Small intestine (tissue), 16 donors: ENCODE measurements at places on chromosomes 6 and 20. TPM values are rescaled to one million over a fixed set of nuclear protein-coding genes. Genes with fewer than 3 reads are reported as not detected.
A peak's percentile ranks its signal among the peaks of the same experiment; 100 is the strongest.

GRCh38 chr20:50520222-50520880 lies 10.2 kb downstream of the PTPN1 start:
- H3K36me3 ChIP-seq: no peaks in the 10 kb centered on the region
- no peak overlapping the region for H3K27ac ChIP-seq
- peaks cover 7% of the 10 kb centered on the region for H3K4me1 ChIP-seq
- H3K4me3 ChIP-seq: no peak overlapping the region
- DNase-seq: peak; percentile 33

DNA sequence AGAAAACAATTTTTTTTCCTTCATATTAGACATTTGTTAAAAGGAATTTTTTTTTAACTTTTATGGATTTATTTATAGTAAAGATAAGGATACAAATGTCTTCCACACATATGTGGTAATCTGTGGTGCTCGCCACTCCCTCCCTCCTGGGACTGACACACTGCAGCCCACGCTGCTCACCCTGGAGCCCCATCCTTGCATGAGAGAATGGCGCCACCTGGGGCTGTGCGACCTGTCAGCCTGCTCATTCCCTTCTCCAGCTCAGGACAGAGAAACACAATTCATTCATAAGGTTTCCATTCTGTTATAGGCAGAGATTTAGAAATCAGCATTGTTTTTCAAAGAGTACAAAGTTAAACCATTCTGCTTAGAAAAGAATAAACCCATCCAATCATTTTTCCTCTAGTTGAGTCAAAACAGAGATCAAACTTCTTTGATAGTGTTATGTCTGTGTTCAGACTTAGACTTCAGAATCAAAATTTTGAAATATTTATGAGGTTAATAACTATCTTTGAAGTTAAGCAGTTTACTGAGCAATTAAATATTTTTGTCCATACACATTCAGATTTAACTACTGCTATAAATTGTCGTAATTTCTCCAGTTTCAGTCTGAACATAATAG lies 42.8 kb upstream of the DYNLRB1 start:
- no peaks in the 10 kb centered on the region for H3K27me3 ChIP-seq
- H3K36me3 ChIP-seq: peaks cover 22% of the 10 kb centered on the region
- DNase-seq: peak; percentile 19
- no peak overlapping the region for H3K4me3 ChIP-seq
- no peaks in the 10 kb centered on the region for H3K4me1 ChIP-seq

The WFDC10B gene
- not detected for polyA plus RNA-seq

- H3K36me3 ChIP-seq: no peaks in the 10 kb centered on the region
- H3K27ac ChIP-seq: no peak overlapping the region
- H3K4me1 ChIP-seq: no peaks in the 10 kb centered on the region
- DNase-seq: no peak
- H3K27me3 ChIP-seq: no peaks in the 10 kb centered on the region
Observed at GRCh38 chr20:61464307-61465303, 212.5 kb downstream of the CDH4 start.

DNA sequence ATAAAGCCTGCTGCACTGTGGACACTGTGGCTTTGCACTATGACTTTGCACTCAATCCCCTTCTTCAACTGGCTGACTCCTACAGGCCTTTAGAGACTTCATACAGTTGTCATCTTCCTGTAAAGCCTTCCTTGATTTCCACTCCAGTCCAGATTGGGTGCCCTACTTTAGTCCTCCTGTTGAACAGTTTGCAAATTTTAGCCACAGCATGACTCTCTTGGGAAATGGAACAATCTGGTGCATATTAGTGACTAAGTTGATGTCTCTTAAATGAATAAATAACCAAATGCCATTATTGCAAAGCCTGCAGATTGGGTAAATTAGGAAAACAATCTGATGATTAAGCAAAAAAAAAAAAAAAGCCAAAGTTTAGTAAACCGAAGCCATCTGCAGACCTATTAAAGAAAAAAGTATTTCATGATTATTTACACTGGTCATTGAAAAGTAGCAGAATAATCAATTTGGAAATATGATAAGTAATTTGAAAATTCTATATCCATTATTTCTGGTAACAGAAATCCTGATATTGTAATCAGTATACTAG lies 12.6 kb downstream of the PLCB4 start:
- H3K36me3 ChIP-seq: no peaks in the 10 kb centered on the region
- H3K27ac ChIP-seq: no peak overlapping the region
- H3K27me3 ChIP-seq: no peaks in the 10 kb centered on the region
- H3K4me1 ChIP-seq: no peaks in the 10 kb centered on the region

DNA sequence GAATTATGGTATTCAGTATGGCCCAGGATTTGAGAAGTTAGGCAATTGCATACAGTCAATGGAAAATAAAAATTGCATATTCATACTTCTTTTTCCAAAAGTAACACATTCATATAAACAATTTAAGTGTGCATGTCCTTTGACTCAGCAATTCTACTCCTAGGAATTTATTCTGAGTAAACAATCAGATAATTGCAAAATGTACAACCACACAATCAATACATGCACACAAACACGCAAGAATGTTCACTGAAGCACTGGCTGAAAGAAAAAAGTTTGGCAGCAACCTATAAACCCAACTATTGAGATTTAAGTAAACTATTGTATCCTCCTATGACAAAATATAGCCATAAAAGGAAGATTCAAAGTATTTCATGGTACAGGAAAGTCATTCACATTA lies 1.6 kb downstream of the CYP39A1 start:
- no peaks in the 10 kb centered on the region for H3K27me3 ChIP-seq
- no peak overlapping the region for H3K27ac ChIP-seq
- H3K4me1 ChIP-seq: no peaks in the 10 kb centered on the region

The ULBP3 gene
- polyA plus RNA-seq: 1.4 TPM

- H3K4me1 ChIP-seq: no peaks in the 10 kb centered on the region
- no peak overlapping the region for H3K27ac ChIP-seq
- no peak for DNase-seq
- H3K4me3 ChIP-seq: no peak overlapping the region
- H3K36me3 ChIP-seq: no peaks in the 10 kb centered on the region
Observed at GRCh38 chr20:2088891-2089290, 12.7 kb upstream of the STK35 start.

The SDHAF4 gene
- 6.7 TPM for polyA plus RNA-seq

DNA sequence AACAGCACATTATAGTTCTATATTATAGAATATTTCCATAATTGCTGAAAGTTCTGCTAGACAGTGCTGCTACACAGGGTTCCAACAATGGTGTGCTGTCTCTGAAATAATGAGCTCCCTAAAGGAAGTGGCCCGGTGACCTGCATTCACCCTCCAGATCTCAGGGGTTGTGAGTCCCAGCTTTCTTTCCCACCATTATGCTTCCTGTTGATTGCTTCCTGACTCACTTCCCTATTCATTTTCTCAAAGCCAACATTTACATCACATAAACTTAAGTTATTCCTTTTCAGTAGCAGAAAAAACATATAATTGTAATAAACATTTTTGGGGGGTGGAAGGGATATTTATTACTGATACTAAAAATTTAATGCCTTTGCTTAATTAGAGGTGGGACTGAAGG lies 12.9 kb upstream of the CCN6 start:
- DNase-seq: no peak
- no peaks in the 10 kb centered on the region for H3K36me3 ChIP-seq
- H3K4me3 ChIP-seq: no peak overlapping the region

GRCh38 chr6:6748001-6748400 lies 159.5 kb downstream of the LY86 start:
- no peak for DNase-seq
- no peaks in the 10 kb centered on the region for H3K27me3 ChIP-seq
- H3K4me3 ChIP-seq: no peak overlapping the region
- no peak overlapping the region for H3K27ac ChIP-seq

The CENPB gene
- polyA plus RNA-seq: 54.7 TPM

GRCh38 chr6:30113003-30113759 lies at the start of gene TRIM31:
Gene TRIM31 (minus strand): TSS chr6:30113090. CDS start chr6:30112805, 285 bp downstream.
- peak within 1 kb of the TSS; percentile 27 for H3K4me3 ChIP-seq
- peaks cover 4% of the 10 kb centered on the region for H3K27me3 ChIP-seq
- peaks cover 4% of the 10 kb centered on the region for H3K4me1 ChIP-seq
- peak within 1 kb of the TSS; percentile 90 for H3K27ac ChIP-seq
- peak; percentile 95 for DNase-seq

The TNFRSF21 gene
- 9.8 TPM for polyA plus RNA-seq

The PROKR2 gene
- polyA plus RNA-seq: not detected

DNA sequence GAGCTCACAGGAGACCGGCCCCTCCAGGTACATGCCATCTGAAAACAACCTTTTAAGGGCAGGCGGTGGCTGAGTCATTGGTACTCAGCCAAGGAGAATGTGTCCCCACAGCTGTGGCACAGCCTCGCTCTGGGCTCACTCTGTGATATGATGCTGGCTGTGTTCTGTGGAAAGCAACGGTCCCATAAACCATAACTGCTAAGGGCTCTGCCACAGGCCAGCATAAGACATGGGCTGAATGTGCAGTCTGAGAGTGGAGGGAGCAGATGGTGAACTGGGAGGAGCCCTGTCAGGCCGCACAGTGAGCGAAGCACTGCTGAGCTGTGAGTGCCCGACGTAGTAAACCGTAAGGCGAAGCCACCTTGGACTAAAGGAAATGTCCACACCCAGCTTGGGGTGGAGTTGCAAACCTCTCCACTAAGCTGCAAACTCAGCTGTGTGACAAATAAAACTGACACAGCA lies 375.8 kb downstream of the THBS2 start:
- peaks cover 2% of the 10 kb centered on the region for H3K27me3 ChIP-seq
- no peaks in the 10 kb centered on the region for H3K36me3 ChIP-seq
- H3K27ac ChIP-seq: no peak overlapping the region
- no peaks in the 10 kb centered on the region for H3K4me1 ChIP-seq

DNA sequence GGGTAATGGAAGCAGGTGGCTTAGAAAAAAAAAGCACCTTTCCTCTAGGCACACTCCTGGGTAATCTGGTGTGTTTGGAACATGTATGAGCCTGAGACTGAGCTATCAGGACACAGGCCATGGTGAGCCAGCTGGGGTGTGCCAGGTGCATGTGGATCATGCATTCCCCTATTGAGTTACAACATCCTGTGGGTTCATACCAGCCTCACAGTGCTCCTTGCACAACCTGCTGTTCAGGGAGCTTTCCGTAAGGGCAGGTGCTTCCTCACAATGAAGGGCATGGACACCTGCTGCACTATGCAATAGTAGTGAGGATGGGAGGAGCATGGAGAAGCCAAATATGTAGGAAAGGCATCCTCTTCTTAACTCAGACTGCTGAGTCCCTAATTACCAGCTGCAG lies 197.2 kb upstream of the SUPT3H start:
- no peaks in the 10 kb centered on the region for H3K36me3 ChIP-seq
- no peak overlapping the region for H3K4me3 ChIP-seq
- DNase-seq: no peak

The AVP gene
- polyA plus RNA-seq: not detected

DNA sequence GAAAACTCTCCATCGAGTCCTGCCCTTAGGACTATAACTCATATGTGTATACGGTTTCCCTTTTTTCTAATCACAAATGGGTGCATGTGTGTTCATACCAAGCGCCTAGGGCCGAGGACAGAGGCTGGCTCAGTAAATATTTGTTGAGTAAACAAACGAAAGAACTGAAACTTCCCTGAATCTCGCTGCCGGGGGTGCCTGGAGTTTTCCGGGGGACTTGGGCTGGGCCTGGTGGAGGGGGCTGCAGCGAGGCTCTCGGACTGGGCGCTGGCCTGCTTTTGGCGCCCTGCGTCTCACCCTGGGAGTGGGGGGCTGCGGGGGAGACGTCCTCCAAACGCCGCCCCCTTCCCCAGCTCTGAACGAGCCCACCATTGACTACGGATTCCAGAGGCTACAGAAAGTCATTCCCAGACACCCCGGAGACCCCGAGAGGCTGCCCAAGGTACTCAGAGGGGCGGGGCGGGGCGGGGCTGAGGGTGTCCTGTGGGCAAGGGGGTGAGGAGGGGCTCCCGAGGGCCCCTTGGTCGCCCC lies 49.0 kb downstream of the CPXM1 start:
- H3K27me3 ChIP-seq: peaks cover 8% of the 10 kb centered on the region
- H3K36me3 ChIP-seq: no peaks in the 10 kb centered on the region
- H3K4me3 ChIP-seq: no peak overlapping the region
- peak; percentile 5 for DNase-seq
- H3K4me1 ChIP-seq: peaks cover 7% of the 10 kb centered on the region
- H3K27ac ChIP-seq: no peak overlapping the region

The OR2J3 gene
- not detected for polyA plus RNA-seq

The FILIP1 gene
- 1.8 TPM for polyA plus RNA-seq

The TRIM15 gene
- polyA plus RNA-seq: 26.1 TPM

The DEFB118 gene
- polyA plus RNA-seq: not detected

DNA sequence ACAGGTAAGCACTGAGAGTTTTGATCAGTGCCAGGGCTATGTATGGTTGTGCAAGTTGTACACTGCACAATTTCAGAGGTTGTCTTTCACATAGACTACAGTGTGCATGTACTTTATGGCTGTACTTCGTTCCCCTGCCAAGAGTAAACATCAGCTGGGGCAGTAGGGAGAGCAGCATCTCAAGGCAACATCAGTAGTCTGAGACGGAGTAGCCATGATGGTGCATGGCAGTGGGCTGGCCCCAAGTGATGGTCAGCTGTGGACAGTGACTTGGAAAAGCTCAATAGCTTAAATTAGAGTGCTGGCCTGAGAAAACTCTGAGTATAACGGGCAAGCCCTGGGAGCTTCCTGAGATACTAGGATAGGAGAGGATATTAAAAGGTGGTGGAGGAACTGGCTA lies 165.5 kb downstream of the TFAP2B start:
- no peak overlapping the region for H3K4me3 ChIP-seq
- no peaks in the 10 kb centered on the region for H3K4me1 ChIP-seq
- no peak overlapping the region for H3K27ac ChIP-seq
- H3K36me3 ChIP-seq: no peaks in the 10 kb centered on the region

The ZC2HC1B gene
- not detected for polyA plus RNA-seq

The BACH2 gene
- 1.4 TPM for polyA plus RNA-seq

The HEY2 gene
- 1.2 TPM for polyA plus RNA-seq

DNA sequence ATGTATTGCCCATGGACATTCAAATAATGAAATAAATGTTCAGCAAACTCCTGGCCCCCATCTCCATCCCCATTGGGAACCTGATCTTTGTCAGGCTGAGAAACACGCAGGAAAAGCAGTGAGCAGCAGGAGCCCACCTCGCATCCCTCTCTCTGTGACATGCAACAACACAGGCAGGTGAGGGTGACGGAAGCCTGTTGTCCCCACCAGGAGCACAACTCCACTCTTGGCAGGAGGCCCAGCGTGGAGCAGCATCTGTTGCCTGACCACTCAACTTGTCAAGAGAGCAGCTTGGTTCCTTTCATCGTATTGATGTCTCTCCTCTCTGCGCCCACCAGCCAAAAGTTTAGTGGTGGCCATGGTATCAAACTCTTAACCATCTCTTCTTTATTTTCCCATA lies 586.9 kb upstream of the ARID1B start:
- no peak overlapping the region for H3K27ac ChIP-seq
- no peaks in the 10 kb centered on the region for H3K4me1 ChIP-seq
- no peak for DNase-seq
- H3K4me3 ChIP-seq: no peak overlapping the region
- no peaks in the 10 kb centered on the region for H3K36me3 ChIP-seq

DNA sequence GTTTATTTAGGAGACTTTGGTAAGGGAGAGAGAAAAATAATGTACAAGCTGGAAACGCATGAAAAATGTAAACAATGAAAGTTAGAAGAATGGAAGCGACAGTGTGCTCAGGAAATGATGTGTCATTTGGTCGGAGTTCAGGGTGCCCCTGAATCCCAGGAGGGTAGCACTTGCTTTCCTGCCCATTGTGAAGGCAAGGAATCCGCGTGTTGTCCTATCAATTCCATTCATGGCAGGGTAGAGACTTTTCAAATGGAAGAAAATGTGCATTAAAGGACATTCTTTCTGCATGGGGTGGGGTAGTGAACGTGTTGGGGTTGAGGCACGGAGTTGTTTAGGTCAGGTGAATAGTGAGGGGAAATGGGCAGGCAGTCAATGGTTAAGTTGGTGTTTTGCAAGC lies 33.7 kb downstream of the GCNT2 start:
- H3K4me3 ChIP-seq: no peak overlapping the region
- H3K36me3 ChIP-seq: no peaks in the 10 kb centered on the region
- H3K27me3 ChIP-seq: no peaks in the 10 kb centered on the region
- H3K4me1 ChIP-seq: peaks cover 7% of the 10 kb centered on the region
- peak overlapping the region; percentile 43 for H3K27ac ChIP-seq

The PPIL6 gene
- polyA plus RNA-seq: 0.76 TPM
